ENCODE measurements at places on chromosomes 11 and 22.

GRCh38 chr22:49791682-49792081, 36.0 kb downstream of the BRD1 start:
- no peak for DNase-seq

- peak; percentile 32 for DNase-seq
These were observed 1.6 kb downstream of the NR1H3 start for GRCh38 chr11:47259232-47259977.

GRCh38 chr11:6096417-6096816, 11.1 kb upstream of the OR56B4 start:
- DNase-seq, result no peak

GRCh38 chr11:13480198-13480597, 15.6 kb downstream of the PTH start:
- DNase-seq, result no peak

- no peak for DNase-seq
These were observed 30.6 kb downstream of the SCGB1A1 start for GRCh38 chr11:62449451-62449851.

DNA sequence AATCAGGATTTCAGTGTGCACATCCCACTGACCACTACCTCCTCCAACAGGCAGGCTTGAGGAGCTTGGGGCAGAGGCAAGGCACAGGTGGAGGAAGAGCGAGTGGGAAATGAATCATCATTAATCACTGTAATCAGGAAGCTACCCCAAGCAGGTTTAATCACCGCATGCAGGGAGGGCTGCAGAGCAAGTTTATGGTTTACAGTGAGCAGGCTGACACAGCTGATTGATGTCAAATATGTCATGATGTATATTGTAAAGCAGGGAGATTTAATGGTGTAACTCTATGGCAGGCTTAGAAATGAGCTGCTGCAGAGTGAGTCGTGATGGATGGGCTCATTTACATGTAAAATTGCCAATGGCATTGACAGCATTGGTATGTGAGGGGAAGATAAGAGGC, 441.0 kb downstream of the NTM start:
- no peak for DNase-seq

DNA sequence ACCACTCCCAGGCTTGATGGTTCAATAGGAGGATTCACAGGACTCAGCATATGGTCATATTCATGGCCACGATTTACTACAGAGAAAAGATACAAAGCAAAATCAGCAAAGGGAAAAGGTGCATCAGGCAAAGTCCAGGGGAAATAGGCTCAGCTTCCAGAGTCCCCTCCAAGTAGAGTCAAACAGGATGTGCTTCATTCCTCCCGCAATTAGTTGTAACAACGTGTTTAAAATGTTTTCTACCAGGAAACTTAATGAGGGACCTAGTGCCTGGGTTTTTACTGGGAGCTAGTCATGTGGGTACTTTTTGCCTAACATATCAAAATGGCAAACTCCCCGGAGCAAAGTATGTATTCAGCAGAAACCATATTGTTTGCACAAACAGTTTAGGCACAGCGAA, 14.9 kb upstream of the SREBF2 start:
- DNase-seq, result no peak

- no peak for DNase-seq
These were observed 146.8 kb downstream of the ENTHD1 start for GRCh38 chr22:39746600-39747262.

GRCh38 chr22:19873960-19874306, 19.3 kb upstream of the GNB1L start:
- no peak for DNase-seq

- no peak for DNase-seq
These were observed 18.4 kb upstream of the ST3GAL4 start for GRCh38 chr11:126337126-126337473.

DNA sequence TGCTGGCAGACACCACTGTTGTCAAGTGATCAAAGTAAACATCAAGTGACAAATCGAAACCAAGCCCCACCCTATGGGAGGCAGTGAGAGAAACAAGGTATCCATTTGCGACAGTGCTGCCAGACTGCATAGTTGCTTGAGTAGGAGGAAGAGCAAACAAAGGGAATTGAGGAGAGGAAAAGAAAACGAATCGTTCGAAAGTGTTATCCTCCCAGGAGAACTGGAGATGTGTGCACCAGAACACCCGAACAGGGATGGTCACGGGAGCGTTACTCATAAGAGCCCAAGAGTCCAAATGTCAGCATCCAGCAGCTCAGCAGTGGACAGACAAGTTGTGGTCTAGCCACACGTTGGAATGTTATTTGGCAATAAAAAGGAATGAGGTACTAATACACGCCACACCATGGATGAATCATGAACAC, 58.4 kb upstream of the NUP50 start:
- no peak for DNase-seq

- no peak for DNase-seq
These were observed 62.1 kb downstream of the ARHGAP8 start for GRCh38 chr22:44814266-44815098.

- no peak for DNase-seq
These were observed 1.4 kb downstream of the SIGIRR start for GRCh38 chr11:413120-414081.

GRCh38 chr22:41699264-41700107, at the start of gene MEI1:
TSS of gene MEI1 (plus strand) at chr22:41699503. CDS start at chr22:41699539, 36 bp downstream.
- peak; percentile 88 for DNase-seq

DNA sequence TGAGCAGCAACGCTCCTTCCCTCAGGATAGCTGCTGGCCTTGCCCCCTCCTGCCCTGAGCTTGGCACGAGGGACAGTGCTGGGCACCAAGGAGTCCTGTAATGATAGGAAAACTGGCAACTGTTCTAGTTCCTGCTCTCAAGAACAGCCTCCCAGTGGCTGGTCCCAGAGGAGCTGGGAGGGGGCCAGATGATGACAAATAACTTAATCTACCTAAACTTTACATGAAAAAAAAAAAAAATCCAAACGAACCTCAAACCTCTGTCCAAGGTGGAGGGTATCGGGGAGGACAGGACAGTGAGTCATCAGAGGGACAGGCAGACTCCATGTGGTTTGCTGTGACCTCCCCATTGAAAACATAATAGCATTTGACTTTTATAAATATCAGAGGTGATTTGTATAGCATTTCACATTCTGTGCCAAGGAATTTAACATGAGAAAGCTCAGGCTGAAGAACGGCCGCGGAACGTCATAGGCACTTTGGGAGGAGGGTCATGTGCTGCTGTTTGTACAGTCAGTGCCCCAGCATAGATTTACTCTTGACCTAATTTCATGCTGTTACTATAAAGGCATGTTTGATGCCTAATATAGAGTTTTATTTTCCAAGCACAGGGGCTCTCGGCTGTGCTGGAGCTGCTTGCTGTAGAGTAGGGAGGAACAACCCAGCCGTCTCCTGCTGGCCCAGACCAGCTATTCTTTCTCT, 98.2 kb upstream of the NNMT start:
- DNase-seq, result peak; percentile 98

GRCh38 chr11:33667819-33668467, 32.7 kb downstream of the C11orf91 start:
- DNase-seq, result no peak

DNA sequence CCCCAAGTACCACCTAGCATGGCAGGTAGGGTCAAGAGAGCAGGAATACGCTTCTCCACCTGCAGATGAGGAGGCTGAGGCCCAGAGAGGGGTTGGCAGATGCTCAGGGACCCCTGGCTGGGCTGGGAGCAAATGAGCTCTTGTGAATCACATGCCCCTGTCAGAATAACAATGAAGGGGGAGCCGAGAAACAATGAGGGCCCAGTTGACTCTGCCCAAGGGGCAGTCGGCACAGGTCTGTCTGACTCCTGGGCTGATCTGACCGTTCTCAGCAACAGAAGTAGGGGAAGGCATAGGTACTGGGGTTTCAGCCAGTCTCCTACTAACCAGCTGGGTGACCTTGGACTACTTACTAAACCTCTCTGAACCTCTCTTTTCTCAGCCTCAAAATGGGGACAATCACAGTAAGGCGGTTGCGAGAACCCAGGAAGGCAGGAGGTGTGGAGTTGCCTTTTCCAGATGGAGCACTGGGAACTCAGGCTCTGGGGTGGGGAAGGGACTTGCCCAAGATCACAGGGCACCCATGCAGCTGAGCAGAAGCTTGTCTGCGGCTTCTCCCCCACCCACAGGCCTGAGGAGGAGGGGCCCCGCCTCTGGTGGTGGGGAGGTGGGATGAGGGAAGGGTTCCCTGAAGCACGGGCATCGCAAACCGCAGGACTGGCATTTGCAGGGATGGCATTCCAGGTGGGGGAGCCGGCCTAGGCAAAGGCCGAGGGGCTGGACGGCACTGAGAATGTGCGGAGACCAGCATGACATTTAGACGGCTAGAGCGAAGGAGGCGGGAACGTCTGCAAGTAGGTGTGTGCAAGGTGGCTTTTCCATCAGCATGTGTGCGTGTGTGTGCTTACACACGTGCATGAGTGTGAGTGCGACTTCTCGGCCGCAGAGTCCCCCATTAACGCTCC, 163.0 kb downstream of the MN1 start:
- no peak for DNase-seq

DNA sequence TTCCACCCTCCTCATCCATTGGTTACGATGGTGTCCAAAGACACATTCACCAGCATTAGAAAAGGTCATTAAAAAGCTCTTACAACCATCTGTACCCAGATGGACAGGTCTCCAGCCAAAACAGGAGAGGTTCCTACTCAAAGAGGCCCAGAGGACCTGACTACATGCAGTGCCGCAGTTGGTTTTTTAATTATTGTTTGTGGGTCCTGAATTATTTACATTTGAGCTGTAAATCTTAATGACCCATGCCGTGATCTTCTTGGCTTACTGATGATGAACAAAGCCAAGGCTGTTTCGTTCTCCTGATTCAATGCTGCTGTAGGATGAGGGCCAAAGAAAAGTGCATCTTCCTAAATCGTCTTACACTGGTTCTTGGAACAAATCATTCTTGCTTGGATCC, 83.7 kb downstream of the CADM1 start:
- DNase-seq, result no peak

- DNase-seq, result no peak
These were observed 20.0 kb downstream of the CYP2R1 start for GRCh38 chr11:14872032-14872431.

- DNase-seq, result no peak
These were observed 12.8 kb downstream of the AP1B1 start for GRCh38 chr22:29375398-29376076.

DNA sequence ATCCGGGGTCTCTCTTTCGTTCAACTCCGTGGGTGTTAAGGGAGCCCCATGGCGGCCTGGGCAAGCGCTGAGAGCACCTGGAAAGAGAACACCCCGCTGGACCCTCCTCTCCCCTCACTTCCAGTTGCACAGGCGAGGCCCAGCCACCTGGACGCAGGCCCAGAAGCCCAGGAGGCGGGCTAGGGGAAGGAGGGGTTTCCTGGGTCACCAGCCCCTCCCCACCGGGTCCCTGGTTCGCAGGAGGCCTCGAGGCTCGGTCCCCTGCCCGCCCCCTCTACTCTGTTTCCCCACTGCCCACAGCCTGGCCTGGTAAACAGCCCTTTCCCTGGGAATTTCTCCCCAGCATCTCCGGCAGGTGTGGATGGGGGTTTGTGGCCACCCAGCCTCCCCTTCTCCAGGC, 8.5 kb upstream of the NFAM1 start:
- DNase-seq, result no peak

GRCh38 chr11:118198370-118198769, 21.9 kb upstream of the SCN2B start:
- peak; percentile 82 for DNase-seq

GRCh38 chr11:93737904-93738612, 3.2 kb downstream of the TAF1D start:
- no peak for DNase-seq

DNA sequence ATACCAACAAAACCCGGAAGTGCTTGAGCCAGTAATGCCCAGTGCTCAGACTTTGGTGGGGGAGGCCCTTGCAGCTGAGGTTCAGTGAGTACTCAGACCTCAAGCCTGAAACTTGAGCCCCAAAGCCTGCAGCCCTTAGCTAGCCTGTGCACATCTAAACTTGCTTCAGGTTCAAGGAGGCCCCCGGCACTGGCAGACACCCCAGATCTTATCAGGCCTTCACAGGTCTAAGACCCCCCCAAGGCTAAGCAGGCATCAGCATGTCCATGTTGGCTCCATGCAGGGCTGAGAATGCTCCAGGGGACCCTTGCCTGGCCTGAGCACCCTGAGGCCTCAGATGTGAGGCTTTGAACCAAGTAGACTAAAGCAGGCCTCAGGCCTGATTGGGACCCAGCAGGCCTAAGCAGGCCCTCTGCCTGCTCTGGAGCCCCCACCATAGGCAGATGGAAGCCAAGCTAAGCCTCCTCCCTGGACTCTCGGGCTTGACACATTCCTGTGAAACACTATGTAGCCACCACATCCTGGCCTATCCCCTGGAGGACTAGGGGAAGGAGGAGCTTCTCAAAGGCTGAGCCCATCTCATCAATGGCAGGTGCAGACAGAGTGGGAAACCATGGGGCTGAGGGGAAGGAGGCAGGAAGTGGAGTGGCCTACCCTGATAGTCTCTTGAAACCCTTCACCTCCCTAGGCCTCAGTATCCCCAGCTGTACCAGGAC, 1.2 kb upstream of the CASTOR1 start:
- DNase-seq, result peak; percentile 64

GRCh38 chr11:87035976-87036583, 1.7 kb upstream of the TMEM135 start:
- no peak for DNase-seq

DNA sequence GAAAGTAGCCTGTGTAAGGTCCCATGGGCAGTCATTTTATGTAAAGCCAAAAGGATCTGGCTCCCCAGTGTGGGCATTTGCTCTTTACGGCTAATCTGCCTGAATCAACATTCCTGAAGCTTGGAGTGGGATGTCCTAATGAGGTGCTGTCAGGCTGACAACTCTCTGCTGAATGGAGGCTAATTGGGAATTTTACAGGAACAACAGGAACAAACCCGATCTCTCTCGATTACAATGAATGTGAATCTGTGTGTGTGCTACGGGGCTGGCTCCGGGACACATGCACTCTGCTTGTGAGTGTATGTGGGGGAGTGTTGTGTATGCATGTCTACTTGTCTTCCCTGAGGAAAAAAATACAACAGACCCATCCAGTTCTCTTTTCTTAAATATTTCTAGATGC, 415.2 kb downstream of the TENM4 start:
- DNase-seq, result no peak

DNA sequence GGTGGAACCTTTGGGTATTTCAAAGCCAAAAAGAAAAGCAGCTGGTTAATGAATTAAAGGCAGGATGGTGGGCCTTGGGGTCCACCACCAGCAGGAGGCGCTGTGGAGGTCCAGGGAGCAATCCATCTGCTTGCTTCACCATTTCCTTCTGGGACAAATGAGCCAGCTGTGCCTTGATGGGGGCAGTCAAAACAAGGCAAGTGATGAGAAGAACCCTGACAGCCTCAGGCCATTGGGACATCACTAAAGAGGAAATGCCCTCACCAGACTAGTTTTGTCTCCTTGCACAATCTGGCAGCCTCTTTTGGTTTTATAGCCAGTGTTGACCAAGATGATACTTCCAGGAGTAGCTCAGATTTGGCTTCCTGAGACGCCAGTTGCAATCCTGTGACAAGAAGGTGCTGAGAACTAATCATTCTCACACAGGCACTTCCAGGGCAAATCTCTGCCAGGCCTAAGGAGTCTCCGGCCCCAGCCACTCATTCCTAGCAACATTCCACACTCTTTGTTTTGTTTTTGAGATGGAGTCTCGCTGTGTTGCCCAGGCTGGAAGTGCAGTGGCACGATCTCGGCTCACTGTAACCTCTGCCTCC, 38.2 kb upstream of the WEE1 start:
- peak; percentile 24 for DNase-seq

- no peak for DNase-seq
These were observed 2.5 kb upstream of the PYGM start for GRCh38 chr11:64762277-64762673.

GRCh38 chr11:2844116-2844842, 41.3 kb downstream of the CDKN1C start:
- DNase-seq, result no peak

GRCh38 chr22:48422900-48423480, 1404.7 kb downstream of the BRD1 start:
- no peak for DNase-seq
